ENCODE measurements at places on chromosomes 2 and 18.

DNA sequence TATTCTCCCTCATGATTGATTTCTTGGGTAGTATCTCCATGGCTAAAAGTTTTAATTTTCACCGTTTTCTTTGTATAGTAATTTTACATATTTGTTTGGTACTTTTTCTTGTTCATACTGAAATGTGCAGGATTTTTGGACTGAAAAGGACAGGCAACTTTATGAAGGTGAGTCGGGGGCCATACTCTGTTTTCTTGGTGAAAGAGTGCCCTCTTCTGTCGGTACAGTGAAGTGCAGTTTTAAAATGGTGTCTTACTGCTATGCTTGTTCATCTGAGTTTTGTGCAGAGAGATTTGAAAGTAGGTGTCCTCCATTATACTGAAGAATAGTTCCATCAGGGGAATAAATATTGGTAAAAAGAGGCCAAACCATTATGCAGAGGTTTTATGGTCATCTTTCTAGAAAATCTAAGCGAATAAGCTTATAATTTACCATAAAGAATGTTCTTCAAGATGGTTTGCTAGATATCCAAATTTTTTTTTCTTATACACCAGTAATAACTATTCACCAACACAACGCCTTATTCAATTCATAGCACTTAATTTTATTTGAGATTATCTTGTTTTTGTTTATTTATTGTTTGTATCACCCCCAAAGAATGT lies 8.7 kb upstream of the SERPINB13 start:
- DNase-seq: no peak

DNA sequence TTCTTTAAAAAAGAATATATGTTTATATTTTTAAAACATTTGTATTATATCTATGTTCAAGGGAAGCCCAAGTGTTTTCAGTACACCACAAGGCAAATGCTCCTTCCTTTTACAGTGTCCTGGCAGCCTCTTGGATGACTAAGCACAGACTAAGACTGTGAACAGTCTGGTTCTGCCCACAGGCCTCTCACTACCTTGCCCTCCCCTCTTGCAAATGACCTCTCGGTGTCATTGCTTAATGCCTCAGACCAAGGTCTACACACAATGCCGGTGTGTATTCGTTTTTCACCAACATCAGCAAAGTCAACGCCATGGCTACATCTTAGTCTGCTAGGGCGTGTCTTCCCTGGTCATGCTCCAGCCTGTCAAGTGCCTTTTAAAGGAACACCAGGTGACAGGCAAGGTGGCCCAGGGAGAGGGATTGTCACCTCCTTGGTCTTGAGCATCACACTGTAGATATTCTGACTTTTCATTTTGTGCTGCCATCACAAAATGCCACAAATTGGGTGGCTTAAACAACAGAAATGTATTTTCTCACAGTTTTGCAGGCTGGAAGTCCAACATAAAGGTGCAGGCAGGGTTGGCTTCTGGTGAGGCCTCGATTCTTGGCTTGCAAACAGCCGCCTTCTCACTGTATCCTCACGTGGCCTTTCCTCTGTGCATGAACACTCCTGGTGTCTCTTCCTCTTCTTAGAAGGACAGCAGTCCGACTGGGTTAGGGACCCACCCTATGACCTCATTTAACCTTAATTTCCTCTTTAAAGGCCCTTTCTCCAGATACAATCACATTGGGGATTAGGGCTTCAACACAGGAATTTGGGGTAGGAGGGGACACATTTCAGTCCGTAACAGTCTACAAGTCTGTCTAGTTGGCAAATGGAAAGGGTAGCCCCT lies 266.5 kb downstream of the KLHL29 start:
- no peak for DNase-seq

GRCh38 chr18:44889111-44889510 lies 208.4 kb downstream of the SETBP1 start:
- no peak for DNase-seq

GRCh38 chr18:47522359-47522758 lies 270.9 kb upstream of the SKOR2 start:
- no peak for DNase-seq

GRCh38 chr2:85865539-85866164 lies 23.1 kb downstream of the ST3GAL5 start:
- DNase-seq: no peak
